ENCODE measurements at places on chromosomes 6 and 20.

DNA sequence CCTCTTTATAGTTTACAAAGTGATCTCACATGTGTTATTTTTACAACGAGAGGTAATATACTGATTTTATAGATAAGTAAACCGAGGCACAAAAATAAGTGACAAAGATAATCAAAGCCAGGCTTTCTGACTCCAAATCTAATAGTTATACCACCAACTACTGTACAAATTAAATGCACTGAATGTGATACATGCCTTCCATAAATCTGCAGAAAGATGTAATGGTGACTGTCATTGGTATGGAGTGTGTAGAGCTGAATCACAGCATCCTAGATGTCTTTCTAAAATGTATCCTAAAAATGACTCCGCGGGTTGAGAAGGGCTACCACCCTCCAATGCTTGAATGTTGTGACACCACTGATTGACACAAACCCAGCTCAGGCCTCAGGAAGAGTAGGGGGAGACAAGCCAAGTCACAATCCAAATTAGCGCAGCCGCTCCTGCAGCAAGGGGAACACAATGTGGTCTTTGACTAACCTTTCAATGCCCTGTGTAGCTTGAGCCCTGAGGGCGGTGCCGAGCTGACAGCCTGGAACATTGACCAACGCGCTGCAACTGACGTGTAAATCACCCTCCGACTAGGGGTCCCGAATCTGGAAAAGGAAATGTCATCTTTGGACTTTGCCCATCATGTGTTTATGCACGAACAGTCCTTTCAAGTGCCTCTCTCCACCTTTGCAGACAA lies 136.8 kb downstream of the OLIG3 start:
- DNase-seq, result no peak

DNA sequence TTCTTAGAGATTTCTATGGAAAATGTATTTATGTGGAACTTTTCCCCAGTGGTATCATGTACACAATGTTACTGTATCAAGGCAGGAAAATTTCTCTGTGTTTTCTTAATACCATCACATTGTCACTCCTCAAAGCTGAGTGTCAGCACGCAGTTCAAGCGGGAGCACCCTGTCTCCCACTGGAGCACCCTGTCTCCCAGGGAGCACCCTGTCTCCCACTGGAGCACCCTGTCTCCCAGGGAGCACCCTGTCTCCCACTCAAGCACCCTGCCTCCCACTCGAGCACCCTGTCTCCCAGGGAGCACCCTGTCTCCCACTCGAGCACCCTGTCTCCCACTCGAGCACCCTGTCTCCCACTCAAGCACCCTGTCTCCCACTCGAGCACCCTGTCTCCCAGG lies 51.3 kb downstream of the PSMG4 start:
- DNase-seq, result no peak

GRCh38 chr6:96649926-96650325 lies 87.0 kb downstream of the FHL5 start:
- DNase-seq, result no peak

DNA sequence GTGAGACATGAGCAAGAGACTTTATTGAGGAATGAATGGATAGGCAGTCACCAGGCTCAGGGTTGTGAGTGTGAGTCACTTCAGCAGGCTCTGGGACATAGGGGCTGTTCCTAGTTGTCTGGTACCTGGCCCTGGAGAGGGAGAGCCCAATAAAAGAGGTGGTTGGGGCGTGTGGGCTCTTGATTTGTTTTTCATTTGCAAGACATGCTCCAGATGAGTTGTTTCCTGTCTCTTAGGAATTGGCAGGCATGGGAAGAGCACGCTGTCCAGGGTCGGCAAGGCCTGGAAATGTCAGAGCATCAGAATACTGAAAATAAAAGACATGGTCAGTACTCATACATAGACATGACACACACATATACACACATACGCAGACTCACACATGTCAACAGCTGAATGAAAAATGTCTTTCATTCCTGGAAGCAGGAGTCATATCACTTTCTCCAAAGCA lies 166.3 kb upstream of the SULF2 start:
- no peak for DNase-seq

GRCh38 chr20:8709627-8710026 lies 359.3 kb upstream of the PLCB4 start:
- no peak for DNase-seq

DNA sequence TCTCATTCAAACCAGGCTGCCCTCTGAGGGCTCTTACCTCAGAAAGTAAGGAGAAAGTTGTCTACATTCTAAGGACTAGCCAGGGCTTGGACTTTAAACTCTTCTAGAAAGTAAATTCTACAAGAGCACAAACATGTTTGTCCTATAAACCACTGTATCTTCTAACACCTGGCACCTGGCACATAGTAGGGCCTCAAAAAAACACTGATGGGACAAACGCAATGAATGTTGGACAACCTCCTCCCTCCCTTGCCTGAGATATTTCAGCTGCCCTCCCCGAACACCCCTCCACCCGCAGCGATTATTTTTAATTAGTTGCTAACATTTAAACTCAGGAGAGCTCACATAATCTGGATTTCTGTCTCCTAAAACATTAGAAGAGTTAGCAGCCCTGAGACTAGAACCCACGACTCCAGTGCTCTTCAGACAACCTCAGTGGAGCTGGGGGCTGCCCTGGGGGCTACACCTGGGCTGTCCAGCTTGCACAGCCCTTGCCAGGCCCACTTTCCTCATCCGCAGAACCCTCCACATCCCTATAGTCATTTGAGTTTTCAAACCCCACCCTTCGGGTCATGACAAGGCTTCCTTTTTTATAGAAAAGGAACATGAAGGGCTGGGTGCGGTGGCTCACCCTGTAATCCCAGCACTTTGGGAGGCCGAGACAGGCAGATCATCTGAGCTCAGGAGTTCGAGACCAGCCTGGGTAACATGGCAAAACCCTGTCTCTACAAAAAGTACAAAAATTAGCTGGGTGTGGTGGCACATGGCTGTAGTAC lies 4.9 kb downstream of the HCK start:
- no peak for DNase-seq

- no peak for DNase-seq
Observed at GRCh38 chr6:12265791-12266190, 24.4 kb upstream of the EDN1 start.

DNA sequence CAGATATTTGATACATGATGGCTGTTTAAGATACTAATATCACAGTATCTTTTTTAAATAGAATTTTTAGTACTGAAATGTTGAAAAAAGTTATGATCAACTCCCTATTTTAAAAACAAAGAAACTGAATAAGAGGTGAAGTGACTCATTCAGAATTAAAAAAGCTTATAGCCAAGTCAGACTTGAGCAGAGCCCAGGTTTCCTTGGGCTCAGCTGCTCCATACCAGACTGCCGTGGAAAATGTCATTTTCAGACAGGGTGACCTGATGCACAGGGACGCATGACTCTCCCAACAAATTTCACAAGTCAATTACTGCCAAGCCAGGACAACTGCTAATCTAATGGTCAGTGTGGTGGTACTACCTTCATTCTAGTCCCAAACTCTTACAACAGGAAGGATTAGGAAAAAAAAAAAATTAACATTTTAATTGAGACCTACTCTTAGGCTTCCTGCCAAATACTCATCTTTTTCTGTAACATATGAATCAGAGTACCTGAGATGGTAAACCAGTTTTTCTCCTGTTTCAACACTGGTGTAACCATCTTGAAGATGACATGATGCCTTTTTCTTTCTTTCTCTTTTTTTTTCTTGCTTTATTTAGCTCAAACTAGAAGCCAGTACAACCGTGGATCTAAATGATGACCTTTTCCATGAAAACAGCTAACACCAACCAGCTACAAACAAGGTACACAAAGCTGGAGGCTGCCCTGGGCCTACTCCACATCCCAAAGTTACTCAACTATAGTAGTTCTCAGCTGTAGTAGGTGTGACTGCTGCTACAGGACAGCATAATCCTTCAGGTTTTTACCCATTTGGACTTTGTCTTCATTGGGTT lies 30.5 kb downstream of the SLC22A23 start:
- no peak for DNase-seq

DNA sequence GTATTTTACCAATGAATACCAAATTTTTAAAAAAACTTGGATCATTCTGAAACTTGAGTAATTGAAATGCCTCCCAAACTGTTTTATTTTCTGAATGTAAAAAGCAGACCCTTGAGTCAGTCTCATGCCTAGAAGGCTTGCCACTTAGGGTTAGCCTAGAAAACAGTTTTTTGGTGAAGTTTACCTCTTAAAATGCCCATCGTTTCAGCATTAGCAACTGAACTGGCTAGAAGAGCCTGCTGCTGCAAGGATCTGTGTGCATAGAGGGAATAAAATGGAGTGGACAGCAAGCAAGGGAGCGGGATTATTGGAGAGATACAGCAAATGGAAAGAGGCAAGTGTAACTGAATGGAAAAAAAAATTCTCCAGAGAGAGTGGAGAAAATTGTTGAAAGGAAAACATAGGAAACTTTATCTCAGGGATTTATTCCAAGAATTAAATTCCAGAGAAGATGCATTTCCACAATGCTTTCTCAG lies 40.1 kb downstream of the ADGRG6 start:
- no peak for DNase-seq

DNA sequence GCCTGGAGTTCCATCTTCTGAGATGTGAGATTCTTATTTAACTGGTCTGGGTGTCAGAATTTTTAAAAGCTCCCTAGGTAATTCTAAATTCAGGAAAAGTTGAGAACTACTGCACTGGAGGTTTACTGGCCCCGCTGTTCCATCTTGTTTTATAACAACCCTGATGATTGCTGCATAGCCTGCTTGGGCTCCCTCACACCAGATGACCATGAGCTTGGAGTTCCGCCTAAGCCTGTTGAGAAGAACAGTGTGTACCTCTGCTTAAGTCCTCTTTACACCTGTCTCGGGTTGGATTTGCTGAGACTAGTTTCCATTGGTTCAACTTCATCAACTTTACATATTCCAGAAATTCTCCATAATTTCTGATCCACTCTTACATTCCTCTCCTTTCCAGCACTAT lies 77.9 kb downstream of the FKBP5 start:
- no peak for DNase-seq

GRCh38 chr20:50220093-50220893 lies 29.7 kb downstream of the CEBPB start:
- no peak for DNase-seq

GRCh38 chr6:107545763-107546162 lies 55.8 kb downstream of the SOBP start:
- no peak for DNase-seq

GRCh38 chr6:109991201-109992101 lies 13.3 kb downstream of the GPR6 start:
- DNase-seq, result no peak

DNA sequence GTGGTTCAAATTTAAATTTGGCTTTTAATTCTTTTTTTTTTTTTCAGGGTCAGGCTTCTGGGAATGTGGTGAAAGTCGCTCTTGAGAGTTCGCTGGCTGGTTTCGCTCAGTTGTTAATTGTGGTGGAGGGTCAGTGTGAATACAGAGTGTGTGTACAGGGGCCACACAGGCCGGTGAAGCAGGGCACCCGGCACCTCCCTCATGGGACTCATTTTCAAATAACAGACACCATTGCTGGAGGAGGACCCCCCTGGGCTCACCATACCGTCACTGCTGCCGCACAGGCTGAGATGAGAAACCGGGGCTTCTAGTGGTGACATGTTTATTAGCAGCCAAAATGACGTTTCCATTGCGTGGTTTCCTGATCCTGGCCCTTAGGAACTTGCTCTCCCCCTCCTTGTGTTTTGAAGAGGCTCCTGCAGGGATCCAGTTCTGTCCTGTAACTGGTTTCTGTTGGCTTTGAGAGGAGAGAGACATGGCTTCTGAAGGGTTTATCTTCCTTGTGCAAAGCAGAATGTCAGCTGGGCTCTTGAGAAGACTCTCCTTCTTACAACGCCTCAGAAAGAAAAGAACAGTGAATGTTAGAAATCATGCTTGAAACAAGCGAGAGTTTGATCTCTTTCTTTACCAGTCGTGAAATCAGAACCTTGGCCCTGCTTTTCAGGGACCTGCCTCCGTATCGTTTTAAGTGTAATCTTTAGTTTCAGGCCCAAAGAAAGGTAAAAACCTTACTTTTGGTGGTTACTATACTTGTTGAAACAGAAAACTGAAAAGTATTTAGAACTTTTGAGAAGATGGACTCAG lies 37.8 kb downstream of the DUSP22 start:
- DNase-seq, result no peak

DNA sequence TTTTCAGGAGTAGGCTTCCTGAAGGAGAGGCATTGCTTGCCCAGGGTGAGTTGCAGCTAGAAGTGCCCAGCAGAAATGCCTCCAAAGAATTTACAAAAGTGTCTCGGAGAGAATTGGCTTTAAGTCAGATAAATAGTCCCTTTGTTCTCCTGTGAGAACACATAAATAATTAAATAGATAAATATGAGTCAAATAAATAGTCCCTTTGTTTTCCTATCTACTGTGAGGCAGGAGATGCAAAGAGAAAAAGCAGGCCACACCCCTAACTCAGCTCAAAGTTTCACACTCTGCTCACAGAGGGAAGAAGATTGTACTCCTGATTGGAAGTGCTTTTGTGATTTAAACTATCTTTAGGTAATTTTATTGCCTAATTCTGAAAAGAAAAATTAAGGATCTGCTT lies 180.7 kb upstream of the PRSS16 start:
- DNase-seq, result no peak

DNA sequence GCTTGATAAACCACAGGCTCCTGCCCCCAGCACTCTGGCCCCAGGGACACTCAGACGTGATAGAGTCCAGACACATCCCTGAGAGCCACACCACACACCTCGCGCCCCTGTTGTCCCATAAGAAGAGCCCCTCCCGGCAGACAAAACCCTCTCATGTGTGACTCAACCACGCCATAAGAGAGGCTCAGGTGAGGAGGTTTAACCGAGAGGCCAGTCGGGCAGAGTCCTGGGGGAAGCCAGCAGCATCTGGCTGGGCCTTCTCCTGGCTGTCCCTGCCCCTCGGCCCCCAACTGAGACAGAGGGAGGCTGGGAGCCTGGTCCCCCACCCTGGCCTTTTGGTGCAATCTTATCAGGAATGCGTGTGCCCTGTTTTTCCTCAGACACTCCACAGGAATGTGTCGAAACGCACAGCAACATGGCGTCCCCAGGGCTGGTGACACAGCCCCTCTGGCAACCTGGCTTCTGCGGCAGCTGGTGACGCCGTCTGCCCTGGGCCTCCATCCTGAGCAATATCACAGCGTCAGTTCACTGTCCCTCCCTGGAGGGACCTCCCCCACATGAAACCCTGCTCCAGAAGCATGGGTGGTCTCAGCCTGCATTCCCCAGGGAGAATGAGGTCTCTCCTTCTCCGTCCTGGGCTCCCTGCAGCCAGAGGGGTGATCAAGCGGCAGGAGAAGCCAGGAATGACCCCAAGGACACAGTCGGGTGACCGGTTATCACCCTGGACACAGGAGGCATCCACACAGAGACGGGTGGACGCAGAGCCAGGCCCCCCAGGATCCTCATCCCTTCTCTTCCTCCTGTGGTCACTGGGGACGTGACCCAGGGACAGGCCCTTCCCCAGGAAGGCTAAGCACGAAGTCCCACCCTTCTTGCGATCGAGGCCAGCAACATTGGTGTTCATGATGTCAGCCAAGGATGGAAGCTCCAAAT lies 156.6 kb upstream of the AFDN start:
- no peak for DNase-seq
